SK-N-DZ (cell line): ENCODE measurements at places on chromosomes 6 and 20.

GRCh38 chr6:87738744-87739143 is 36.7 kb upstream of the AKIRIN2 start:
- no peak for DNase-seq

DNA sequence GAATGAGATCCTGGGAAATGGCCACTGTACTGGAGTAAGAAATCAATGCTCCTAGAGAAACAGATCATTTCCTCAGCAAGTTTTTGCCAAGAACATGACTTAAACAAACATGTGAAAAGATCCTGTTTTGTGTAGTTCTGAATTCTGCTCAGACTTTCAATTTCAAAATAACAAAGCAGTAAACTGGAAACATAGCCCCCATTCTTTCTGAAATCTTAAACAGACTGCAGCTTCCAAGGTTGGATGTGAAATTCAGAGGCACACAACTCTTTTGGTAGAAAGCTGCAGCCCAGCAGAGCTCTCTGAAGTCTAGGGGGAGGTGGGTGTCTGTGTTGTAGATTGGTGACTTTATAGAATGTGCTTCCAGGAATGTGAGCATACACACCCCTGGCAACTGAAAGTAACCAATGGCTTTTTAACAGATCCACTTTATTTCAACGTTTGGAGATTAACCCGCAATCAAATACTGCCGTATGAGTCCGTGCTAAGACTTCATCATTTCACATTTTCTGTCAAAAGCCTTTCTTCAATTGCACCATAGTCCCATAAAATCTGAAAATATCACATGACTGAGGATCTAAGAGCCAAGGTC is 86.4 kb downstream of the ATXN1 start:
- no peak for DNase-seq

- peak; percentile 71 for DNase-seq
These were observed 90.5 kb downstream of the SYNJ2 start for GRCh38 chr6:158072083-158072721.

- no peak for DNase-seq
These were observed 29.8 kb downstream of the DIDO1 start for GRCh38 chr20:62896526-62896925.

- no peak for DNase-seq
These were observed 8.8 kb upstream of the SUPT3H start for GRCh38 chr6:45386501-45386900.

GRCh38 chr6:139240161-139241010 is 51.4 kb downstream of the TXLNB start:
- DNase-seq = no peak

DNA sequence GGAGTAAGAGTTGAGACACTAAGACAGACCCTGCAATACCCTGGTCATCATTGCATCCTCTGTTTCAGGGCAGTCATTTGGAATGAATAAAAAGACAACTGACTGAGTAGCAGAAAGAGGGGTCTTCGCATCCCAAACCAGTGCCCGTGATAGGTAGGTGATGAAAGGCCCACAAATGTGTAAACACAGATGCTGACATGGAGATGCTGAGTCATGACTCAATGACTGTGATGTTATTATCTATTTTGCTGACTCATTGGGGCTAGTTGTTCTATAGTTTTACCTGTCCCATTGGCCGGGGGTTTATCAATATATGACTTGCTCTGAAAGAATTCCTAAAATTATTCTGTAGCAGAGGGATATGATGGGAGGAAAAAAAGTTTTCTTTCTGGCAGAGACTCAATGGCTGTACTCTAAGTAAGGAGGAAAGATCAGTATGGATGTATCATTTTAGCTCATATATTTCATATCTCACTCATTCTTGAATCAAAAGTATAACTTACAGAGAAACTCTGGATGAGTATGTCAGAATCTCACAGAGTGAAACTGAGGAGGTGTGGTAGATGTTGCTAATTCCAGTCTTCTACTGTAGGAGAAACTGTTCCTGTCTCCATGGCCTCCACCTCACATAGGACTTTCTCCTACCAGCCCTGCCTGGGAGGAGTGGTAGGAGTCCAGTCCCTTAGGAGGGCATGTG is 119.9 kb upstream of the PREP start:
- no peak for DNase-seq

GRCh38 chr6:33627876-33628275 is 6.8 kb downstream of the ITPR3 start:
- no peak for DNase-seq

DNA sequence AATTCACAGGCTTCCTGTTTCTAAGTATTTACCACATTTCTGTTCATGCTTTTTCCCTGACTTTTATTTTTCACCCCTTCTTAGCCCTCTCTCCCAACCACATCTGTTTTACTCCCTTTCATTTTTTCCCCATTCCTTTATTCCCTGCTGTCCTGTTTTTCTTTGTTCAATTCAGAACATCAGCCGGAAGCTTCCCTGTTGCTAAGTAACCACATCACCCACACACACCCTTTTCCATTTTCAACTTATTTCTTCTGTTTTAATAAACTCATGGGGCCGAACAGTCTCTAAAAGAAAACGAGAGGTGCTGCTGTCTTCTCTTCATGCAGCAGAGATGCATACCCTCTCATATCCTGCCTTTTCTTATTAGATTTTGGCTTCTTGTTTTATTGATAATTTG is 53.5 kb upstream of the CEP85L start:
- no peak for DNase-seq

- DNase-seq = no peak
These were observed 52.5 kb upstream of the KHDRBS2 start for GRCh38 chr6:62338477-62338876.

DNA sequence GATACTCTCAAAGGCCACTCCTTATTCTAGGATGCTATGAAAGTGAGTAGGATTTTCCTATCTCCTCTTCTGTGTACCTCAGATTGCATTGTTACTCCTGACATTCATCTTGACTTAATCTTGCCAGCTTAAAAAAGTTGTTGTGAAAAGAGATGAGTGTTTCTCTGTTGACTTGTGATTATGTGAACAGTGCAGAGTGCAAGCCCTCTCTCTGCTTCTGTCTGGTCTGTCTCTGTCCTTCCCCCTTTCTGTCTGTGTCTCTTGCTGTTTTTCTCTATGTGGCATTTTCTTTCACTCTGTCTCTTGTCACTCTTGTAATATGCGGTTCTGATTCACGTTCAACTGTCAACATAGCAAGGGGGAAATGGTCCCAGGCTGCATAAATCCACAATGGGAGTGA is 306.6 kb downstream of the FARS2 start:
- DNase-seq = no peak

GRCh38 chr6:12280902-12281301 is 9.3 kb upstream of the EDN1 start:
- no peak for DNase-seq

DNA sequence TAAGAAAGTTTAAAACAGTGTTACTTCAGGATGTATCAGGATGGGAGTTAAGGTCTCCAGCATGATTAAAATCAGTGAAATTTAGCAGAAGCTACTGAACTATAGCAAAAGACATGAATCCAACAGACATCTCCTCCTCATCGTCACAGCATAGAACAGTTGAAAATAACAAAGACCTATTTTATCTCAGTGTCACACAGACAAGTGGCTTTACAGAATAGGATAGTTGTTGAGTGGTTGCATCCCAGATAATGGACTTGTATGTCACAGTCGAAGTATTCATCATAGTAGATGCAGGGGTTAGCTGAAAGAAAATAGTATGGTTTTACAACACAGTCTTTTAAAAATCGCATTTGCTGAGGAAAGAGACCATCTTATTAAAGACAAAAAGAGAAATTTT is 31.2 kb downstream of the CRISP1 start:
- DNase-seq = no peak

GRCh38 chr6:36662380-36662779 is 16.1 kb upstream of the CDKN1A start:
- DNase-seq = no peak

GRCh38 chr6:149990212-149990660 is 26.5 kb downstream of the ULBP1 start:
- DNase-seq = no peak

GRCh38 chr6:112725541-112726085 is 378.5 kb downstream of the RFPL4B start:
- no peak for DNase-seq

GRCh38 chr6:142893088-142893487 is 51.9 kb downstream of the HIVEP2 start:
- no peak for DNase-seq

DNA sequence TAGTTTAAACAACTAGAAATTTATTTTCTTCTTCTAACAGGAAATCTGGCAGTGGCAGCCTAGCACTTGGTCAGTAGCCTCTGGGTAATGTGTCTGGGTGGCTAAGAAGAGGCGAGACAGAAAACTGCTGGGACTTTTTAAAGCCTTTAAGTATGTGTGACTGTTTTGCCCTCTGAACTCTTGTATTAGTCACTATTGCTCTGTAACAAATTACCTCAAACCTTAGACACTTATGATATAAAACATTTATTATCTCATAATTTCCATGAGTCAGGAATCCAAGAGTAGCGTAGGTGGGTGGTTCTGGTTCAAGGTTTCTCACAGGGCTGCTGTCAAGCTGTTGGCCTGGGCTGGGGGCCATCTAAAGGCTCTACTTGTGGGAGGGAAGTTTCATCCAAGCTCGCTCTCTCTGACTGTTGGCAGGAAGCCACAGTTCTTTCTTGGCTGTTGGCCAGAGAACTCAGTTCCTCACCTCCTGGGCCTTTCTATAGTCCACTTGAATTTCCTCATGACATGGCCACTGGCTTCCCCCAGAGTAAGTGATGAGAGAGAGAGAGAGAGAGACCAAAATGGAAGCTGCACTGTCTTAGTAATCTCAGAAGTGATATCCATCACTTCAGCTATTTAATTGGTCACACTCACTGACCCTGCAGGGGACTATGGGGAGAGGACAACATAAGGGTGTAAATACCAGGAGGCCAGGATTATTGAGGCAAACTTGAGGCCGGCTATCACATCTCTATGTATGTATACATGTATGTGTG is 17.4 kb upstream of the TBC1D22B start:
- peak; percentile 27 for DNase-seq

DNA sequence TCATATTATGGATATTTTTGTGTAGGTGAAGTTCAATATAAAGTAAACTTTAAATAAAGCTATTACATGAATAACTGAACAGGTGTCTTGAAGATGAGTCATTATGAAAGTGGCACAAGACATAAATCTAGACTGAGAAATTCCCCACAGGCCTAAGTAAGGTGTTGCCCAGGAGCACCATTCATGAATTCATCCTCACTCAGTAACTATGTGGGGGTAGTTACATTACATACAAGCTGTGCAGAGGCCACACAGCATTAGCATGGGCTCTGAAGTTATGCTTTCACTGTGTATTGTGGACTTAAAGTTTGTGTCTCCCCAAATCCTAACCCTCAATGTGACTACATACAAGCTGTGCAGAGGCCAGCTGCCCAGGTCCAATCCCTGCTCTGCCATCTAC is 65.9 kb downstream of the BCAS1 start:
- DNase-seq = no peak

DNA sequence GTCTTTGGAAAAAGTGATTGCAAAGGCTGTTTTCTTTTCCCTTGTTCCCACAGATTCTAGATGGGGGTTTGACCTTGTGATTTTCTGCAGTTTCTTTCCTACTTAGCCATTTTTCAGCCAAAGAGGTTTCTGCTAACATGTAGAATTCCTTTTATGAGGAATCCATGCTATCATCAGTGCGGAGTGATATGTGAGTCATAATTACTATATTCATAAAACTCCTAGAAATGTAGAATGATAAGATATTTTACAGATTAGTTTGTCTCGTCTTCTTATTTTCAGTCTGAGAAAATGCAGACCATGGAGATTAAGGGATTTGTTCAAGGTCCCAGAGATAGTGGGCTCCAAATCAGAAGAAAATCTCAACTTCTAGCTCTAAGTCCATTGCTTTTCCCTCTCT is 98.6 kb downstream of the KCNQ5 start:
- DNase-seq = no peak

DNA sequence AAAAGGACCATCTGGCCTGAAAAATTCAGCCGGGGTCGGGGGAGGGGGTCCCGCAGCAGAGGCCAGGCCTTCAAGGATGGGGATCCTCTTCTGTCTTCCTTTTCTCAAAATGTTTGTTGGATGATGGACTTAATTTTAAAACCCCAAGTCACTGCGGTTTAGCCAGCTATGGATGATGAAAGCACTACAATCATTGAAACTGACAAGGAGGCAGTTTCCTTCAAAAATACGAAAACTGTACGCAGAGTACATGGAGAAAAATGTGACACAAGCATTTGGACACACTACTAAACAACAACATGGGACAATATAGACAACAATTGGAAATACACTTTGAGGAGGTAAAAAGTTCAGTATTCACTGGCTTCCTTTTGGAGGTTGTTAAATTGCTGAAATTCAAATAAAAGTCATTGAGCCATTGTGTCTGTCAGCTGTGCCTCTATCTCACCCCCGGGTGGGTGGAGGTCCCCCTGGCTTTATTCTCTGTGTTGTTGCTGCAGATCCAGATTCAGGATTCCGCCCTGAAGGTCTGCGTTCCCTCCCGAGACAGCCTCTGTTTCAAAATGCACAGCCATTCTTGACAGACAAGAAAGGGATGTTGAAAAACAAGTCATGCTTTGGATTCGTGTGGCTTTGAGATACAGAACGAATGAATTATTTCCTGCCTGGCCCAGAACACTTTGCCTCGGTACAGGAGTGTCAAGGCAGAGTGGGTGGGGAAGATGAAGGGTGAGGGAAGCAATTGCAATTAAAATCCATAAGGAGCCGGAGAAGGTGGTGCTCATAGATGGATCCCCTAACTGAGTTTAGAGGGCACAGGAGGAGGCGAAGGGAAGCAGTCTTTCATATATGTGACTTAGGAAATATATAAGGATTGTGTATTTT is 118.2 kb downstream of the TTLL2 start:
- no peak for DNase-seq

GRCh38 chr20:14341801-14342200 is 4.4 kb upstream of the FLRT3 start:
- DNase-seq = no peak

GRCh38 chr20:6769903-6770785 is 2.7 kb downstream of the BMP2 start:
- DNase-seq = no peak

- DNase-seq = no peak
These were observed 25.8 kb upstream of the RNGTT start for GRCh38 chr6:88989215-88989614.

DNA sequence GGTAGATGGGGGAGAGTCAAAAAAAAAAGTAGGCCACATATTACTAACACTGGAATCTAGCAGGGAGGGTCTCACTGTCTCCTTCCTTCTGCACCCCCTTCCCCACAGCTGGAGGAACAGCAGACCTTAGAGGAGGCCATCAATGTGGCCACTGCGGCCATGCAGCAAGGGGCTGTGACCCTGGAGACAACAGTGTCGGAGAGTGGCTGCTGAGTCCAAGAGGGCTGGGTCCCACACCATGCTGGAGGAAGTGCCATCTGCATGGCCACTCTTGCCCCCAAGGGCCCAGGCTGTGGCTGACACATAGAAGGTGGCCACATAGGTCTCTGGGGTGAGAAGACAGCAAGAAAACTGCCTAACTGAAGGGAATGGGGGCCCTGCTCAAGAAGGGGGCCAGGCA is 2.6 kb upstream of the DEF6 start:
- no peak for DNase-seq

- DNase-seq = no peak
These were observed 4.4 kb downstream of the NCOA5 start for GRCh38 chr20:46085179-46085851.

DNA sequence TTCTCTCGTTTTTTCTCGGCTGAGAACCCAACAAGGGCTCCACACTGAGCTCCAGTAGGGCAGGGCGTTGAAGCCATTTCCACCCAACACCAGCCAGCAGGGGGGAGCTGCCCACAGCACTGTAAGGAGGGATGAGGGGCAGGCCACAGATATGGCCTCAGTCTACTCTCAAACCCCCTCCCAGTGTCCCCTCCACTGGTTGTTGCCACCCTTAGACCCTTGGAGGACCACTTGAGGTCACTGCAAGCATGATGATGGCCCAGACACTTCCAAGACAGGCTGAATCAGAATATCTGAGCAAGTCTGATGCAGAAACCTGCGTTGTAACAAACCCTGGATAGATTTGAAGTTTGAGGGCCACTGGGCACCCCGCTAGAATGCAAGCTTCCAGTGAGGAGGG is 217.0 kb upstream of the CST7 start:
- DNase-seq = no peak
